ENCODE measurements at places on chromosomes 4 and X.

- DNase-seq = no peak
These were observed 28.4 kb downstream of the TRMT44 start for GRCh38 chr4:8468746-8469535.

GRCh38 chr4:14596028-14596427 is 406.3 kb upstream of the CPEB2 start:
- no peak for DNase-seq

DNA sequence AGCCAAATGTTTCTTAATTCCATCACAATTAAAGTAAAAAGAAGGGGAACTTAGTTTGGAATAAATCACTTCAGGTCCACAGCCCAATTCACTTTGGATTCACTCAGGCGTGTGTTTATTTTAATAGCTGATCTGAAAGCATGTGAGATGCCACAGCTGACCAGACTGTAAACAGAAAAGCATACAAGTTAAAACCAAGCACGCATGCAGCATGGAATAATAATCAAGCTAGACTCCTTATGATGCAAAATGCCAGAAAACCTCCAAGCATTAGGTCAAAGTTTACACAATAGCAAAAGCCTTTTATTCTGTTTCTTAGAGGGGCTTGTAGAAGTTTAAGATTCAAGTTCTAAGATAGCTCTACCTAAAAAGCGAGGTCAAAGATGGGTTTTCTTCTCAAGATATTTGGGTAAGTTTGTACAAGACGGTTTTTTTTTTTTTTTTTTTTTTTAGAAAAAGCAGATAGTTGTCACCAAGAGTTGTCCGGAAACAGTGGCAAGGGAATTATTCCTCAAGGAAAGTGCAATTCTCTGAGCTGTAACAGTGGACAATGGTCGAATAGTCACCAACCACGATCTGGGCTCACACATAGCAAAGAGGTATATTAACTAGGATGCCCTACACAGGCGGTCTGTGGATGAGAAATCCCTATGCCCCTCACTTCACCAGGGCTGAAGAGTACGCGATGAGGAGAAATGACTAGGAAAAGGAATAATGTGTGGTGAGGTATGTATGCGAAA is 763 bp upstream of the PRRG1 start:
- DNase-seq = no peak

DNA sequence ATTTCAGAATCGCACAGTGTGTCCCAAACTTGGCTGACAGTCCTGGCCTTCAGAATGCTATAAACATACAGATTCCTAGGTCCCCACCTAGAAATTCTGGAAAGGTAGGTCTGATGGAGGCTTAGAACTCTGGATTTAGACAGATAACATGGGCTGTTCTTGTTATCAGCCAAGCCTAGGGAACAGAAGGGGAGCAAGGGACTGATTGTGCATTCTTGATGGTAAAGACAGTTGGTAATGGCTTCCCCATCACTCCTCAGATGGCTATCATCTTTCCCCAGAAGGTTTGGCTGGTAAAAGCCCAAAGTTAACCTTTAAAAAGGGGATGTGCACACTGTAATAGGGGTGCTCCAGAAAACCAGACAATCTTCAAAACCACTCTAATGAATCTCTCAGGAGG is 35.7 kb downstream of the DIPK2B start:
- DNase-seq = no peak

- no peak for DNase-seq
These were observed 587 bp downstream of the TACC3 start for GRCh38 chr4:1721666-1722550.

DNA sequence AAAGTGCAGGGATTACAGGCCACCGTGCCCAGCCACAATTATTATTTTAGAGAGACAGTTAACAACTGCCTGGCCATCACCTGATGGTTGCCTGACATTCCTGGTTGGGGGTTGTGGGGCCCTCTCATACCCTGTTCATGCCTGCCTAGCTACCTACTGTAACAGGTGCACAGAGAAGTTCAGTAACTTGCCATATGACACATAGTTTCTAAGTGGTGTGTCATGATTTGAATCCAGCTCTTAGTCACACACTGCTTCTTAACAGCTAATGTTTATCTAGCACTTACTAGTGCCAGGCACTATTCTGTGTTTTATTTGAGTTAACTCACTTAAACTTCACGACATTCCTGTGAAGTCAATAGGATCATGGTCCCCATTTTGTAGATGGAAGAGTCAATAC is 122.7 kb upstream of the JADE1 start:
- no peak for DNase-seq

GRCh38 chrX:77118686-77119085 is 328.5 kb upstream of the FGF16 start:
- DNase-seq = no peak

Data from cortex of kidney (tissue), 1 donor.